Naive thymus-derived CD8-positive, alpha-beta T cell (primary cell): ENCODE measurements at places on chromosomes 7 and 10. TPM values are rescaled to one million over a fixed set of nuclear protein-coding genes. Genes with fewer than 3 reads are reported as not detected.

Gene CALHM2
- total RNA-seq, result 18.6 TPM

Gene ZNF239
- total RNA-seq, result 6.0 TPM

DNA sequence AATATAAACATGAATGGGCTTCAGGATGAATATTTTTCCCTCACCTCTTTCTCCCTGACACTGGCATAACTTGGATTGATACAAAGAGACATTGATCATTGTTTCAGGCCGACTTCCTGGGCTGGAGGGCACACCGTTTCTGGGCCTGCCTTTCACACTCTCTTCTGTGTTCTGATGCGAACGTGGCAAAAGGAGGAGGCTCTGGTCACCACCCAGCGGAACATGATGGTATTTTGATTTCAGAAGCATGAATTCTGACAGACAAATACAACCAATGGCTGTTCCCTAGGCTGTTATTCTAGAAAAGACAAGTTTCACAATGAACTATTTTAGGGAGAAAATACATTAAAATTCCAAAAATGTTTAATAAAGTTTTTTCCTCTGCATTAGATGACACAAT lies 534.5 kb upstream of the MKI67 start:
- no peak for DNase-seq

DNA sequence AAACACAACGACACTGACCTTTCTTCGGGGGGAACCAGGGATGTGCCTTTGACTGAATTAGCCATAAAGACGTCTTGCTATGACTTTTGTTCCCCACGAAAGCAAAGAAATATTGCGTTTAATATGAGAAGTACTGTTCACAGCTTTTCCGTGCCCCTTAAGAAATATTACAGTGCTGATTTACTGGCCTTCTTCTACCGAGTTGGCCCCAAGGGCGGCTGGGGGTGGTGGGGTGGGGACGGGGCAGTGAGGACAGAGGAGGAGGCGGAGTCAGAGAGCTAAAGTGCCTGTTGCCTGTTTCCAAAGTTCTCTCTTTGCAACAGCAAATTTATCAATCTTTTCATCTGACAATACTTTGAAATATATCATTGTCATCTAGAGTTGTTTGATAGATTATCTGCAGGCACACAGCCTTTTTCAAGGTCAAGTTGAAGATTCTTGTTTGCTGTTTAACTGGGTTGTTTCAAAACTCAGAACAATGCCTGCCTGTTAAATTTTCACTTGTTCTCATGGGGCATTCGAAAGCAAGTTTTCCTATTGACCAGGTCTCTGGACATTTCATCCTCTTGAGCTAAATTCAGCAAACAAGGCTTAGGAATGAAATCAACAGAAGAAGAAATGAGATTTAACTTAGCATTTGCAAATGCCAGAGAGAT lies 9.0 kb downstream of the PTF1A start:
- DNase-seq, result no peak

- DNase-seq, result no peak
Measured at GRCh38 chr7:43942997-43943396, 16.8 kb downstream of the UBE2D4 start.

GRCh38 chr7:29194206-29194593 lies 375 bp upstream of the CHN2 start:
- no peak for DNase-seq

GRCh38 chr10:3393958-3394357 lies 221.4 kb upstream of the PITRM1 start:
- DNase-seq, result no peak

Gene XRCC2
- 1.5 TPM for total RNA-seq

Gene TCTN3
- 24.6 TPM for total RNA-seq
